Stomach (tissue), 19 donors: ENCODE measurements at places on chromosomes 3 and 15. TPM values are rescaled to one million over a fixed set of nuclear protein-coding genes. Genes with fewer than 3 reads are reported as not detected.
A peak's percentile ranks its signal among the peaks of the same experiment; 100 is the strongest.

SCN5A gene
- 0.14 TPM for total RNA-seq

DNA sequence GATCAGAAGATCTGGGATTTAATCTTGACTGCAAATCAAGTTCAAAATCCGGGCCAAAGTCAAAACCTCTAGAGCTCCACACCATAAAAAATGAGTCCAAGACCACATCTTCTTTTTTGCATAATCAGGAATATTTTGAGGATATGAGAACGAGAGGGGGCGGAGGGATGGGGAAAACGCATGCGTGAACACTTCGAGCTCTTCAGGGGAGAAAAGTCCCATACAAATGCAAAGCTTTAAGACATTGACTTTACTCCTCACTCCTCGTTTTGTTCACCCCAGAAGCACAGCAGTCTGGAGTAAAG, 68.2 kb downstream of the SUMF1 start:
- H3K4me3 ChIP-seq, result no peak overlapping the region
- H3K36me3 ChIP-seq, result peaks cover 34% of the 10 kb centered on the region
- peak; percentile 43 for DNase-seq
- H3K27ac ChIP-seq, result no peak overlapping the region
- no peaks in the 10 kb centered on the region for H3K4me1 ChIP-seq

GRCh38 chr15:58308742-58309355, 122.9 kb upstream of the LIPC start:
- no peak overlapping the region for H3K4me3 ChIP-seq
- H3K4me1 ChIP-seq, result no peaks in the 10 kb centered on the region
- H3K27ac ChIP-seq, result no peak overlapping the region
- no peaks in the 10 kb centered on the region for H3K27me3 ChIP-seq
- no peak for DNase-seq

- no peak overlapping the region for H3K27ac ChIP-seq
- peaks cover 18% of the 10 kb centered on the region for H3K36me3 ChIP-seq
- H3K4me3 ChIP-seq, result no peak overlapping the region
- no peaks in the 10 kb centered on the region for H3K27me3 ChIP-seq
Measured at GRCh38 chr15:85753261-85753660, 41.5 kb downstream of the KLHL25 start.

GRCh38 chr3:152254041-152254440, 14.7 kb upstream of the MBNL1 start:
- peaks cover 10% of the 10 kb centered on the region for H3K4me1 ChIP-seq
- no peak overlapping the region for H3K27ac ChIP-seq
- no peaks in the 10 kb centered on the region for H3K27me3 ChIP-seq
- H3K4me3 ChIP-seq, result no peak overlapping the region

DNA sequence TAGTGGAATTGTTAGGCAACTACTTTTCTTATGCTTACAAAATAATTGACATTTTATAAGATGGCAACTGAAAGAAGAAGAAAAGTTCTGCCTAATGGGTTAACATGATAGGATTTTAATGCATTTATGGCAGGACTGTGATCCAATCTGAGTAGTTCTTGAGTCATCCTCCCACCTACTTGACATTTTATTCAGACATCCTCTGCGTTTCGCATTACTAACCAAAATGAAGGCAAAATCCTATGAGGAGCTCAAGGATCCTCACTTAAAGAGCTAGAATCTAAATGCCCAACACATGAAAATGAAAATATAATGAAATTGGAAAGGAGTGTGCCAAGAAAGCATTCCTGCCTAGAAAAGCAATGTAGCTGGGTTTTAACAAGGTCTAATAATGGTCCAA, 581.1 kb upstream of the SEMA6D start:
- H3K27ac ChIP-seq, result no peak overlapping the region
- no peaks in the 10 kb centered on the region for H3K36me3 ChIP-seq
- DNase-seq, result no peak

KNG1 gene
- not detected for total RNA-seq

OXNAD1 gene
- total RNA-seq, result 7.8 TPM

GRCh38 chr3:15860014-15860934, 62.5 kb upstream of the ANKRD28 start:
- H3K27me3 ChIP-seq, result no peaks in the 10 kb centered on the region
- H3K4me1 ChIP-seq, result peaks cover 8% of the 10 kb centered on the region
- H3K27ac ChIP-seq, result peak overlapping the region; percentile 96
- peak; percentile 29 for DNase-seq
- no peaks in the 10 kb centered on the region for H3K36me3 ChIP-seq
- peak overlapping the region; percentile 91 for H3K4me3 ChIP-seq

DNA sequence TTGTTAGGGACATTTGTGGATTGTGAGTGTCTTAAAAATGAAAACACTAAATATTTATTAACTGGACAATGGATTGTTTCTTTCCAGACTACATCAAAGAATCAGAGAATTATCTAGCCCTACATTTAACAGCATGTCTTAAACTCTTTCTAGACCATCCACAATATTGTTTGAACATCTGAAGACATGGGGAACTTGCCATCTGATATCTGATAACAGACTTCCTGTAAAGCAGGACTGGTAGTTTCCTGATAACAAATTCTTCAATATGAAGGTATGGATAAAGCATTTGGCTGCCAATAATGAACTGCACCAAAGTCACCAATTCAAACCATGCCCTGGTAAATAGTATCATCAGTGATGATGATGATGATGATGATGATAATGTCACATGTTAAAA, 26.2 kb upstream of the HACD2 start:
- H3K36me3 ChIP-seq, result peaks cover 33% of the 10 kb centered on the region
- no peak overlapping the region for H3K4me3 ChIP-seq

RAB6B gene
- total RNA-seq, result 2.9 TPM

BOC gene
- total RNA-seq, result 29.9 TPM

DNA sequence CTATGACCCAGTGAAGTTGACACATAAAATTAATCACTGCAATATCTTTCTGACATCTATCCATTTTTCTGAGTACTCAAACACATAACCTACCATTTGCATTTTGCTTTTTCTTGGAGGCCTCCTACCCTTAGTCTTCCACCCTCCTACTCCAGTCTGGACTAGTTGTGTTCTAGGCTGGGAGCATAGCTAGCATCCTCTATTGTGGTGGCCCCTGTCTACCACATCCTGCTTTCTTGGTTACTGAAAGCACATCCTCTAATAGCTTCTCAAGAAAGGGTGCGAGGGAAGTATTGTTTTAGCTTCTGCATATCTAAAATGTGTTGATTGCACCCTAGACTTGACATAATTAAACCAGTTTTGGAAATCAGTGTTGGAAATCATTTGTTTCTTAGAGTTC, 176.5 kb downstream of the THSD4 start:
- DNase-seq, result no peak
- H3K36me3 ChIP-seq, result no peaks in the 10 kb centered on the region
- no peaks in the 10 kb centered on the region for H3K4me1 ChIP-seq
- no peak overlapping the region for H3K4me3 ChIP-seq
- H3K27ac ChIP-seq, result no peak overlapping the region
- H3K27me3 ChIP-seq, result no peaks in the 10 kb centered on the region

DNA sequence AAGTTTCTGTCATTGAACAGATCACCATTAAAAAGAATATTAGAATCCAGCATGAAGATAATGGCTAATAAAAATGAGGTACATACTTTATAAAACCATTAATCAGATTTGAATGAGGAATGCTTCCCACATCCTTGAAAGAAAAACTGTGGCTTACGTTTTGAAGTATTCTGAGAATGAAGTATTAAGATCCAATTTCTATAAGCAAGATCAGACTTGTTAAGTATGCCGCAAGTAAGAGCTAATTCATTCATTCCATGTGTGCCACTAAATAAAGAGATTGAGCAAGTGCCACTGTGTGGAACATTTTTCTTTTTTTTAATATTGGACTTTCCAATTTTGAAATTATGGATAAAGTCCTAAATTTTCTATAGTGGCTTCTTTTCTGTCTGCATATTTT, 30.6 kb downstream of the NMD3 start:
- no peak overlapping the region for H3K4me3 ChIP-seq
- H3K27ac ChIP-seq, result no peak overlapping the region
- peaks cover 80% of the 10 kb centered on the region for H3K36me3 ChIP-seq
- DNase-seq, result no peak
- H3K27me3 ChIP-seq, result no peaks in the 10 kb centered on the region
- H3K4me1 ChIP-seq, result no peaks in the 10 kb centered on the region

HYAL2 gene
- 96.4 TPM for total RNA-seq

DNA sequence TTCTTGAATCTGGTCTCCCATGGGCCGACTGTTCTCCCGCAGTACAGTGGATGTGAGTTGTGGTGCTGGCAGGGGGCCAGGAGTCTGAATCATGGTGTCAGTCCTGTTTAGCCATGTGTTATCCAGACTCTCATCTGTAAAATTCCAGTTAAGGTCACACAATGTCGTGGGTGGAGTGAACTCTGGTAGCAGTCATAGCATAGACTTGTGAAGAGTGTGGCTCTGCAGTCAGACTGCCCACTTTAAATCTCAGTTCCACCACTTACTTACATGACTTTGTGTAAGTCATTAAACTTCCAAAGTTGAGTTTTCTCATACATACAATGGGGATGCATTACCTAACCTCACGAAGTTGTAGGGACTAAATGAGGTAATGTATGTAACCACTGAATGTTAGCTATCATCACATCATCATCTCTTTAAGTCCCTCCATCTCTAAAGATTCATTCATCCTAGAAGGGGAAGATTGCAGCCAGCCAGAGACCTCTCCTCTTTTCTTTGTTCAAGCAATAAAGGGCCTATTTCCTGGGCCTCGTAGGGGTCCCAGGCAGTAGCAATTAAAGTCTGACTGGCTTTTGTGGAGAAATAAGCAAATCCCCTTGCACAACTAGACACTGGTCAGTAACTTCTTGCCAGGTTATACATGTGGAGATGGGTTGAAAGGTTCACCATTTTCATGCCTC, 93.9 kb downstream of the PCCB start:
- no peak overlapping the region for H3K4me3 ChIP-seq
- peaks cover 11% of the 10 kb centered on the region for H3K4me1 ChIP-seq
- DNase-seq, result peak; percentile 88
- peak overlapping the region; percentile 42 for H3K27ac ChIP-seq

GRCh38 chr3:32095431-32095830, 11.0 kb upstream of the GPD1L start:
- H3K27ac ChIP-seq, result no peak overlapping the region
- no peak for DNase-seq

DNA sequence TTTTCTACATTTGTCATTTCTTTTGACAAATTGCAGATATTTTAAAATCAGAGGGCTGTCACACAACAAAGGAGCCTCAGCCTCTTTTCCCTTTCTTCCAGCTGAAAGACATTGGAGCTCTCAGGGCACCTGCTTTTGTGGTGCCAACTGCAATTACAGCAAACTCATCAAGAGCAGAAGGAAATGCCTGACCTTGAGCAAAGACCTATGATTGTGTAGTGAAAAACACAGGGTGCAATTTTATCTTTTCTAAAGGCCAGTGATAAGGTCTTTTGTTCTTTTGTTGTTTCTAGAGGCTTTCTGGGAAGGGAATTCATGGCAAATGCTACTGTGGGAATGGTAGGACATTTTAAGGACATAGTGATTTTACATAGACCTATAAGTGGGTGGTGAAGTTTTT, 214.3 kb downstream of the OXSM start:
- DNase-seq, result peak; percentile 30
- no peaks in the 10 kb centered on the region for H3K27me3 ChIP-seq
- H3K4me1 ChIP-seq, result peaks cover 5% of the 10 kb centered on the region
- no peak overlapping the region for H3K4me3 ChIP-seq
- H3K36me3 ChIP-seq, result no peaks in the 10 kb centered on the region
- no peak overlapping the region for H3K27ac ChIP-seq

DNA sequence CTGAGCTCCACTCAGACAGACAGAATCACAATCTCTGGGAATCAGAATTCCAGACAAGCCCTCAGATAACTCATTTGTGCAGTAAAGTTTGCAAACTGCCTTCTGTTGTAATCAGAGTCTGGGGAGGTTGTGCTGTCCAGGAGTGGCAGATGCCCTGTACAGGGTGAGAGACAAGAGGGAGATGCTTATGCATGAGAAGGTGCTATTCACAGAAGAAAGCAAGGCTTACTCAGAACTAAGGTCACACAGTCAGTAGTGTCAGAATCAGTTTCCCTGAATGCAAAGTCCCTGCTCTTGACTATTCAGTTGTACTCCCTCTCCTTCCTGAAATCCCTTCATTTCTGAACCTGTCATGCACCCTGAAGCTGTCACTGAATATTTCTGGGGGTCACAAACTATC, 43.7 kb downstream of the SRPRB start:
- no peak for DNase-seq
- no peak overlapping the region for H3K4me3 ChIP-seq
- H3K27ac ChIP-seq, result no peak overlapping the region
- peaks cover 3% of the 10 kb centered on the region for H3K4me1 ChIP-seq

- DNase-seq, result no peak
- H3K4me1 ChIP-seq, result no peaks in the 10 kb centered on the region
- peaks cover 38% of the 10 kb centered on the region for H3K36me3 ChIP-seq
- H3K27me3 ChIP-seq, result no peaks in the 10 kb centered on the region
Measured at GRCh38 chr3:16365491-16366128, 100.6 kb downstream of the OXNAD1 start.

MKRN3 gene
- total RNA-seq, result not detected

DNA sequence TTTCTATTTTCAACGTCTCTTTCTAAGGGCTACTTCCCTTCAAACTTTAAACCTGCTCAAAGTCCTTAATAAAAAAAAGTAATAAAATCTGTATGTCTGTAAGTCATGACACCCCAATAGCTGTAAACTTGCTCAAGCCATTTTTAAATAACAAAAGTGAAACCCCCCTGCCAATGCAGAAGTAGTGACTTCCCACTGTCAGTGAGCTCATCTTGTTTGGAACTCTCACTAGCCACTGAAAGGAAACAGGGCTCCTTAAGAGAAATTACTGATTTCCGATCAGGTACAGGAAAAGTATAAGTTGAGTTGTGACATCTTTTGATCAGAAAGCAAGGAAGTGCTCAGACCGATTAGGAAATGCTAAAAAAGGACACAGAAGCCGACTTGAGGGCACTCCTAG, 27.6 kb upstream of the GPR171 start:
- no peaks in the 10 kb centered on the region for H3K27me3 ChIP-seq
- peaks cover 11% of the 10 kb centered on the region for H3K4me1 ChIP-seq
- DNase-seq, result peak; percentile 30
- H3K4me3 ChIP-seq, result no peak overlapping the region
- H3K27ac ChIP-seq, result peak overlapping the region; percentile 64
- H3K36me3 ChIP-seq, result no peaks in the 10 kb centered on the region

EOMES gene
- total RNA-seq, result not detected

GRCh38 chr3:114499976-114500375, 206.1 kb downstream of the TIGIT start:
- H3K4me1 ChIP-seq, result peaks cover 12% of the 10 kb centered on the region
- no peaks in the 10 kb centered on the region for H3K27me3 ChIP-seq
- no peaks in the 10 kb centered on the region for H3K36me3 ChIP-seq
- no peak for DNase-seq
- H3K27ac ChIP-seq, result no peak overlapping the region

ARGFX gene
- total RNA-seq, result not detected

CCDC33 gene
- total RNA-seq, result not detected

- H3K27me3 ChIP-seq, result no peaks in the 10 kb centered on the region
- peaks cover 10% of the 10 kb centered on the region for H3K36me3 ChIP-seq
- H3K4me1 ChIP-seq, result peaks cover 49% of the 10 kb centered on the region
- DNase-seq, result no peak
- H3K27ac ChIP-seq, result peak overlapping the region; percentile 98
Measured at GRCh38 chr15:90871716-90872485, 3.5 kb downstream of the FURIN start.

DNA sequence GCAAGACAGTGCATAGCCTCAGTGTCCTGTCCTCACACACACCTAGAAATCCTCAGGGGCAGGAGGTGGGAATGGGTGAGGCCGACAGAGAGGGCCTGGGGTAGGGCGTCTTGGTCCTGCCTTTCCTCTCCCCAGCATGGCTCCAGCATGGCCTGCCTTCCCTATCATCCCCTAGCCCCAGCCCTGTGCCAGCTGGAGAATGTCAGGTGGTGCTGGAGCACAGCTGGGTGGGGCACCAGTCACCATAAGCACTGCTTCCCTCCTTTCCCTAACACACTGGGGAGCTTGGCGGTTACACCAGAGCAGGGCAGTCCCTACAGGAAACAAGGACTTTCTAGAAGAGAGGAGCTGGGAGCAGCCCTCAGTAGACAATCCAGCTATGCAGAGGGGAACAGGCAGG, 236.8 kb downstream of the KLF13 start:
- no peaks in the 10 kb centered on the region for H3K36me3 ChIP-seq
- no peak for DNase-seq
- no peaks in the 10 kb centered on the region for H3K4me1 ChIP-seq
- no peaks in the 10 kb centered on the region for H3K27me3 ChIP-seq
